ENCODE measurements at places on chromosomes 6 and 20. TPM values are rescaled to one million over a fixed set of nuclear protein-coding genes. Genes with fewer than 3 reads are reported as not detected.

Gene TNFRSF6B
- total RNA-seq, result 5.7 TPM

DNA sequence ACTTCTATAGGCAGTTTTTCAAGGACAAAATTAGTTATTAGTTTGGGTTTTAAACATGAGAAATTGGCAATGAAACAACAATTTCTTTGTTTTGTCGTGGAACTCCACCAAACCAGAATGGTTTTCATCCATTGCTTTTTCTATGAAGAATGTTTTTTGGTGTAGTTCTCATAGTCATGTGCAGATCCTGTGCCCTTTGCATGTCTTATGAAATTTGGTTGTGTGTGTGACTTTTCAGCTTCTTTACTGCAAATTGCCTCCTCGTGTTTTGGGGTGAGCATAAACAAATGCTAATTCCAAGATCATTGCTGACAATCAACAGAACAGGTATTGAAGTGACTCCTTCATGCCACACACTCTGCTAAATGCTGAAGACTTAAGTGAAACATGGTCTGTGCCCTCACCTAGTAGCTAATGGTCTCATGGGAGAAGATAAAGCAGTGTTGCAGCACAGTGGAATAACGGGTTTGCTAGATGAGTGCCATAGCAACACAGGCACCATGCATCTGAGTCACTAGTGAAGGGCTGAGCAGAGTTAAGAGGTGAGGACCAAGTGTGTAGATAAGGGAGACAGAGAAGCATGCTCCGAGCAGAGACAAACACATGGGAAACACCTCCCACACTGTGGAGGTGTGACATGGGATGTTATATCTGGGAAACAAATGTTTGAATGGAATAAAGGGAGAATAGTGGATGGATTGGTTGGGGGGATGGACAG lies 120.0 kb downstream of the SLC16A10 start:
- DNase-seq, result no peak
- no peak overlapping the region for H3K4me3 ChIP-seq
- no peak overlapping the region for H3K27ac ChIP-seq
- no peaks in the 10 kb centered on the region for H3K27me3 ChIP-seq
- no peaks in the 10 kb centered on the region for H3K4me1 ChIP-seq

GRCh38 chr20:48455651-48456365 lies 372.0 kb downstream of the PREX1 start:
- no peak overlapping the region for H3K4me3 ChIP-seq
- H3K36me3 ChIP-seq, result no peaks in the 10 kb centered on the region
- H3K4me1 ChIP-seq, result no peaks in the 10 kb centered on the region

Gene RHAG
- total RNA-seq, result not detected

- no peaks in the 10 kb centered on the region for H3K27me3 ChIP-seq
- no peak overlapping the region for H3K4me3 ChIP-seq
- H3K36me3 ChIP-seq, result peaks cover 36% of the 10 kb centered on the region
- H3K27ac ChIP-seq, result peak overlapping the region; percentile 98
- peak; percentile 32 for DNase-seq
These were observed 9.1 kb downstream of the UCKL1 start for GRCh38 chr20:63946986-63947637.

Gene GPX5
- not detected for total RNA-seq

- no peaks in the 10 kb centered on the region for H3K27me3 ChIP-seq
- no peak overlapping the region for H3K27ac ChIP-seq
- H3K4me1 ChIP-seq, result no peaks in the 10 kb centered on the region
- H3K4me3 ChIP-seq, result no peak overlapping the region
- H3K36me3 ChIP-seq, result no peaks in the 10 kb centered on the region
- no peak for DNase-seq
These were observed 74.2 kb upstream of the PHIP start for GRCh38 chr6:79152269-79152737.

DNA sequence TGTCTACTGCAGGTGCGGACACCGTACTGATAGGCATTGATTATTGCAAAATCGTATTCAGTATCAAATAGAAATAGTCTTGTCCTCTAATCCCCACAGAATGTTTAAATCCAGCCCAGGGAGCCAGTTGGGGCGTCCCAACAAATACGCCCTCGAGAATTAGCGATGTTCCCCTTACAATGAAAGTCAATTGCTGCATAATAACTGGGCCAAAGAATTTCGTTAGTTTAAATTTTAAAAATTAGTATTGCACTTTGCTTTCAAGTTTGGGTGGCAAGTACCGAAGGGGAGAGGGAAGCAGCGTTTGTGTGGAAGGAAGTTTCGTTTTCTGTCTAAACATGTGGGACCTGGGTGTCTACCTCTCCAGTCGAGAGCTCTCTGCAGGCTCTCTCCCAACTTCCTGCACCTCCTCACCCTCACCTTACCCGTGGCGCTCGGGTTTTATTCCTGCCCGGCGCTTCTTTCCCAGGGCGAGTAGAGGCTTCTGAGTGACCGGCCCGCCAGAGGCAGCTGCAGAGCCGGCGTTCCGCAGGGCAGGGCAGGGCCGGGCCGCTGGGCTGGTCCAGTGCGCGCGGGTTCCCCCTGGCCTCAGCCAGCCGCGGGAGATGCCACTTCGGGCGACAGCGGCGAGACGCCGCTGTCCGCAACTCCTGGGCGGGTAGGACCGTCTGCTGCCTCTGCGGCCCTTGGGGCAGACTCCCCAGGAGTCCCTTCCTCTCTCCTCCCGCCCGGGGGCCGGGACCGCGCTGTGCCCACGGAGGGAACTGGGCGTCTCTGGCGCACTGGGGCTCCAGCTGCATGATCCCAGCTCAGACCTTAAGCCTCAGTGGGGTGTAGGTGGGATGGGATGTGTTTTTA lies 862 bp upstream of the TFAP2C start:
- H3K27ac ChIP-seq, result no peak overlapping the region
- no peak for DNase-seq
- H3K4me3 ChIP-seq, result peak overlapping the region; percentile 54
- no peaks in the 10 kb centered on the region for H3K36me3 ChIP-seq
- H3K27me3 ChIP-seq, result peaks cover 65% of the 10 kb centered on the region

- no peaks in the 10 kb centered on the region for H3K4me1 ChIP-seq
- no peak overlapping the region for H3K27ac ChIP-seq
- H3K36me3 ChIP-seq, result no peaks in the 10 kb centered on the region
- no peak overlapping the region for H3K4me3 ChIP-seq
These were observed 143.7 kb downstream of the TENT5A start for GRCh38 chr6:81608776-81609175.

DNA sequence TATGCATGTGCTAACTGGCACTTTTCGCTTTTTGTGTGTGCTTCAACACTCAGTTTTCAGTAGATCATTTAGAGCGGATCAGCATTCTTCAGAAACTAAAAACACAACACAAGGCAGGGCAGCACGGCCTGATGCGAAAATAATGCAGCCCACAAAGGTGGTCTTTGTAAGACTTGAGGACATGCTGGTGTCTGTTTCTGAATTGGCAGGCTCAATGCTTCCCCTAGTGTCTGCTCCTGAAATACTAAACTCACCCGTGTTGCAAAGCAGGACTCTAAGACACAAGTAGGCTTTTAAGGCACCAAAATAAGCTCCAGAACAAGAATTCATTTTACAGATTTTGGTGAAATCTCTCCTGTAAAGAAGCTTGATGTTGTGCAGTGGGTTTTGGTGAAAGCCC lies 676.5 kb downstream of the TENT5A start:
- DNase-seq, result no peak
- no peak overlapping the region for H3K4me3 ChIP-seq
- no peaks in the 10 kb centered on the region for H3K27me3 ChIP-seq
- no peaks in the 10 kb centered on the region for H3K4me1 ChIP-seq
- H3K27ac ChIP-seq, result no peak overlapping the region
- H3K36me3 ChIP-seq, result no peaks in the 10 kb centered on the region

- H3K4me1 ChIP-seq, result no peaks in the 10 kb centered on the region
- no peak overlapping the region for H3K4me3 ChIP-seq
- no peaks in the 10 kb centered on the region for H3K36me3 ChIP-seq
- no peak for DNase-seq
These were observed 710.2 kb upstream of the POU3F2 start for GRCh38 chr6:98124171-98124570.

Gene CLDN20
- not detected for total RNA-seq
